ENCODE measurements at places on chromosomes 11 and 22.
A peak's percentile ranks its signal among the peaks of the same experiment; 100 is the strongest.

DNA sequence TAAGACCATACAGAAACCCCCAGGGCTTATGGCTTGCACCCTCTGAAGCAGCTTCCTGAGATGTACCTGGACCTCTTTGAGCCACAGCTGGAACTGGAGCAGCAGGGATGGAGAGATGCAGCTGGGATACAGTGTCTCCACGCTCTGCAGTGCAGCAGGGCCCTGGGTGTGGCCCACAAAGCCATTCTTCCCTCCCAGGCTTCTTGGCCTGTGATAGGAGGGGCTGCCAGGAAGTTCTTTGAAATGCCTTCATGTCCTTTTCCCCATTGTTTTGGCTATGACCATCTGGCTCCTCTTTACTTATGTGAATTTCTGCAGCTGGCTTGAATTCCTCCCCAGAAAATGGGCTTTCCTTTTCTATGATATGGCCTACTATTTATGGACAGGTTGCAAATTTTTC is 37.1 kb upstream of the RAB38 start:
- DNase-seq = no peak

DNA sequence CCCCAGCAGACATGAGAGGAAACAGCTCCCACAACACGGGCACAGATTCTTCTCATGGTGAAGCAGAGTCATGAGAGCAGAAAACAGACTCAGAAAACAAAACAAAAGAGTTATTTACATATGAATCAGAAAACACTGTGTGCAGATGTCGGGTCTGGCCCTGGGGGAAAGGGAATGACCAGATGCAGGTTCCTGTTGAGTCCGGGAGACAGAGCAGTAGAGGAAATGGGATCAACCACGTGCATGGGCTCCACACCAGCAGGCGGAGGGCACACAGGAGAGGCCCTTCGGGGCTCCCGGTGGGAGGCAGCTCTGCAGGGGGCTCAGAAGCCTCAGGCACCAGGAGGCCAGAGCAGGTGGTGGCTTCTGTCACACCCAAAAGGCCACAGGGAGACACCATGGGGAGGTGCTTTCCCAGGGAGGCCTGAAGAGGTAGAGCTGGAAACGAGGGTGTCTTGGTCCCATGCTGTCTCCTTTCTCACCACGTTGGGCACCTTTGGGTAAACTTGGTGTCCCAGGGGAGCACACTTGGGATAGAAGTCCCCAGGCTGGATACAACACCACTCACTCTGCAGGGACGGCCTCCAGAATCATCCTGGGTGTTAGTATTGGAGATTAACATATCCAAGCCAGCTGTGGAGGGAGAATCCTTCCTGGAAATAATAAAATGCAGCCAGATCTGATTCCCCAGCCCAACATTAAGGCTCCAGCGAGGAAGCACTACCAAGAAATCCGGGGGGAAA is 764.7 kb downstream of the BRD1 start:
- DNase-seq = no peak

DNA sequence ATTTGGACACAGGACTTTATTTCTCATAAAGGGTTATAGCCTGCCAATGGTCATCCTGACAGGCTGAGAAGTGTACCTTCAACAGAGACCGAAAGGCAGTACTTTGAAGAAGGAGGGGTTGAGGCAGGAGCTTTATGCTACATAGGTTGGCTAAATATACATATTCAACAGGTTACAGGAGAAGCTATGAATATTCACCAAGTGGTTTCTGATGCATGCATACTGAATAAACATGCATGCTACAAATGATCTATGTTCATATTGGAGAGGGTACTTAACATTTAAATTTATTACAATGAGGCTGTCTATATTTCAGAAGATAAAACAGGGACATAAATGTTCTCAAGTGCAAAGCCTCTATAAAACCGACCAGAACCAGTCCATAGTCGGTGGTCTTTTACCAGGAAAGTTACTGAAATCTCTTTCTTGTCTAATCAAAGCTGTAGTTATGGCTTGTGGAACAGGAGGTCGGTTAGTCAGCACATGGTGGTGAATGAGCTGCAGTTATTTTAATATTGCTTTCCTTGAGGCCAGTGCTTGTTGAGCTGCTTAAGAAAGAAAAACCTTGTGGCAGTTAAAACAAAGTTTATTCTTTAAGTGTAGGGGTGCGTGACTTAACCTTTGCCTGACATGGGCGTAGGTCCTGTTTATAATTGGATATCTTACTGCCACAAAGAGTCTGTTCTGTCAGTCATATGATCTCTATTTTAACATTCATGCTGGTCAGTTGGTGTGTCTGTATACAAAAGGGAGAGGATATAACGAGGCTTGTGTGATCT is 19.5 kb downstream of the CNTF start:
- DNase-seq = no peak

DNA sequence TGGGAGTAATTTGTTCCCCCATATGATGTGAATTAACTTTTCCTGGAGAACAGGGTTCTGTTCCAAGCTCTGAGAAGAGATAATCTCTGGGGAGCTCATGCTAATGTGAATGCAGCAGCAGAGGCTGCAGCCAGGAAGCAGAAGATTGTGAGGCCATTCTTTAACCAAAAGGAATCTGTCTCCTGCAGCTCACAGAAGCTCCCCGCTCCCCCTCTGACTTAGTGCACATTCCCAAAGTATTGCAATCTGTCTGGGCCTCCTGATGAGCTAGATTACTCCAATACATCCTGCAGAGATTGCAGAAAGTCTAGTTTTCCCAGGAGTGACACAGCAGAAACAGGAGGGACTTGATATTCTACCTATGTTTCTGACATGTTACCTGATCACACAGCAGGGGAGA is 420.6 kb upstream of the FAT3 start:
- DNase-seq = no peak

GRCh38 chr11:16607675-16608644 is 130.5 kb upstream of the C11orf58 start:
- no peak for DNase-seq

DNA sequence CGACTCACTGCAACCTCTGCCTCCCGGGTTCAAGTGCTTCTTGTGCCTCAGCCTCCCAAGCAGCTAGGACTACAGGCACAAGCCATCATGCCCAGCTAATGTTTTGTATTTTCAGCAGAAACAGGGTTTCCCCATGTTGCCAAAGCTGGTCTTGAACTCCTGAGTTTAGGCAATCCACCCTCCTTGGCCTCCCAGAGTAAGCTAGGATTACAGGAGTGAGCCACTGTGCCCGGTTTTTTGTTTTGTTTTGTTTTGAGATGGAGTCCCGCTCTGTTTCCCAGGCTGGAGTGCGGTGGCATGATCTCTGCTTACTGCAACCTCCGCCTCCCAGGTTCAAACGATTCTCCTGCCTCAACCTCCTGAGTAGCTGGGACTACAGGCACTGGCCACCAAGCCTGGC is 41.0 kb downstream of the CELF1 start:
- no peak for DNase-seq

DNA sequence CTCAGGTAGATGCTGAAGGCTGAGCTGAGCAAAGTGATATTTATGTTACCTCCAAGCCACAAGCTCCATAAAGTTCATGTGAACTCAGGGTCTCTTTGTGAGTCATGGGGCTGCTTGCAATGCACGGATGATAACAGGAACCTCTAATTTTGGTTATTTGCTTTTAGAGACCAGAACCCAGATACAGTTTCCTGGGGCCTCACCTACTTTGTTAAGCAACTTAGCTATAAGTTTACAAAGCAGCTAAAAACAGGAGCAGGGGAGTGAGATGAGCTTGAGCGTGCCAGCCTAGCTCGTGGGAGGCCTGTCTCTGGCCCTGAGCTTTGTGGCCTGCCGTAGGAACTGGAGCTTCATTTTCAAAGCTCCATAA is 29.2 kb downstream of the SREBF2 start:
- no peak for DNase-seq

- no peak for DNase-seq
These were observed 30.8 kb downstream of the CCDC90B start for GRCh38 chr11:83255366-83255765.

DNA sequence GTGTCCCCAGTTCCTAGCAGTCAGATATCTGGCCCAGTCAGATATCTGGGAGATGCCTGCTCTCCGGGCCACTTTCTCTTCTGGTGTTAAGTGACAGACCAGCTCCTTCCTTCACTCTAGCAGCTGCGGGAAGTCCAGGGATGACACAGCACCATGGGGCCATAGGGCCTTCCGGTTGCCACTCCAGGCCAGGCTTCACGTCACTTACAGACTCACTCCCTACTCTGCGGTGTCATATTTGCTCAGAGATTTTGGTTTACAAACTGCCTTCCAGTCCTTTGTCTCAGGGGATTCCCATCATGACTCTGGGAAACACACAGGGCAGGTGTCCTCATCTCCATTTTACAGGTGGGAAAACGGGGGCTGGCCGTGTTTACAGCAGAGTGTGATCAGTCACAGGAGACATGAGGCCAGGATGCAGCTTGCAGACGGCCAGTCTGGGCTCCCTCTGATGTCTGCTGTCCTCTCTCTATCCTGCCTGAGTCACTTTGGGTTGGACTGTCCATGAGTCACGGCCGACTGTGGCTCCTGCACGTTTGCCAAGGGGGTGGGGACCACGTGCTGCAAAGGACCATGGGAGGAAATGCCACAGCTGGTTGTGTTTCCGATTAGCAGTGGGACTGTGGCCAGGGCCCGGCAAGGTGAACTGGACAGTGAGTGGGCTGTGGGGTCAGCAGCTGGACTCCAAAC is 8.2 kb upstream of the TBC1D22A start:
- no peak for DNase-seq

DNA sequence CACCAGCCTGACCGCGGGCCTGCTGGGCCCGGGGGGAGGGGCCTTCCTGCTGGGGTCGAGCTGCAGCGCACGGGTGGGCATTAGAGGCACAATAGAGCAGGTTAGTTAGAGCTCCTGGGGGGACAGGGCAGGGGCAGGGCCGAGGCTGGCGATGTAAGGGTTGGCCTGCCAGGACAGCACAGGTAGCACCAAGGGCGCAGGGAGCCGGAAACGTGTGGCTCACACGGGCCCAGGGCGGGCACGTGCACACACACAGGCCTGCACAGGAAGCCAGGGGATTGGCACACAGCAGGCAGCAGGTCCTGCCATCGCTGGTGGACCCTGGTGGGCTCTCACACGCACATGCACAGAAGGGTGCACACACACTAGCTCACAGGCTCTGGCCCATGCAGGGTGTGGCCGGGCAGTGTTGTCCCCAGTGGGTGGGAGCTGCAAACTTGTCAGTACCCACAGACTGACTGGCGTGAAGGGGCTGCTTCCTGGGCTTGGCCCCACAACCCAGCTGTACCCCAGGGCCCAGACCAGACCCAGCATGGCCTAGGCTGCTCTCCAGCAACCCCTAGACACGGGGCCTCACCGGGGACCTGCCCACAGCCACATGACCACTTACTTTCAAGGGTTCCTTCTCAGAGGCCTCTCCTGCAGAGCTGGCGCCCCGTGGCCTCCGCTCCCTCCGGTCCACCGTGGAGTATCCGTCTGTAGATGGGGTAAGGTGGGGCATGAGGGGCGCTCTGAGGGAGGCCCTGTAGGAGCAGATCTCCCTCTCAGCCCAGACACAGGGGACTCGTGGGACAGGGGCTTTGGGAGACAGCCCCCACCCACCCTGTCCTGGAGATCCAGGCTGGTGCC is 29.9 kb upstream of the TXNRD2 start:
- no peak for DNase-seq

DNA sequence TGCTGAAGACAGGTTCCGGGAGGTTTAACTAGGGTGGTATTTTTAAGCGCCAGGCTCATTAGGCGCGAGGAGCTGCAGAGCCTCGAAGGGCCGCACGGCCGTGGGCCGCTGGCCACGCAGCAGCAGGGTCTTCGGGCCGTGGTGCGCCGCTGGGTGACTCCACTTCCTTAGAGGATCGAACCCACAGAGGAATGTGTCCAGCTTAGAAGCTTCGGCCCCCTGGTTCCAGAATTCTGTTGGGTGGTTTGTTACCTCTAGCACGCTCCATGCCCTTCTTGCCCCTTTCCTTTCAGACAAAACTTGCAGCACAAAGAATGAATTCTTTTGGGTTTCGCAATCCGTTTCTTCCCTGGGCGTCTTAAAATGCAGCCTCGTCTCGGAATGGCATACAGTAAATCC is 773 bp upstream of the PATL1 start:
- DNase-seq = no peak

DNA sequence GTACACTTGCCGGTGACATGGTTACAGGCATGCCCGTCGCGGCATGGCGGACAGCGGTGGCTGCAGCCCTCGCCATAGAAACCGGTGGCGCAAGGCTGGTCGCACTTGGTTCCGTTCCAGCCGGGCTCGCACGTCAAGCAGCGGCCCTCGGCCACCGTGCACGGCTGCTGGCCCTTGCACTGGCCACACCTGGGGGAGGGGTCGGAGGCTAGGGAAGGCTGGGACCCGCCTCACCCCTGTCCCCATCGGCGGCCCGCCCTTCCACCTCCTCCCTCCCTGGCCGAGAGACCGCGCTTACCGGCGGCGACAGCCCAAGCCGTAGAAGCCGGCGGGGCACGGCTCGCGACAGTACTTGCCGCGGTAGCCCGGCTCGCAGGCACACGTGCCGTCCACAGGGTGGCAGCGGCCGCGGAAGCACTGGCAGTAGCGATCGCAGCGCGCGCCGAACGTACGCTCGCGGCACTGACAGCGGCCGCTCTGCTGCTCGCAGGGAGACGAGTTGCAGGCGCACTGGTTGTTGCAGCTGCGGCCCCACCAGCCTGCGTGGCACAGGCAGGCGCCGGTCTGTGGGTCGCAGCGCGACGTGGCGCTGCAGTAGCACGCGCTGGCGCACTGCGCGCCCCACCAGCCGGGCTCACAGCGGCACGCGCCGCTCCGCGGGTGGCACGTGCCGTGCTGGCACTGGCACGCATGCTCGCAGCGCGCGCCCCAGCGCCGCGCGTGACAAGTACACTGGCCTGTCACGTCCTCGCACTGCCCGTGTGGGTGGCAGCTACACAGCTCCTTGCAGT is 6.7 kb downstream of the SCARF2 start:
- DNase-seq = peak; percentile 30

GRCh38 chr11:122951211-122951610 is 30.4 kb downstream of the BSX start:
- DNase-seq = no peak

DNA sequence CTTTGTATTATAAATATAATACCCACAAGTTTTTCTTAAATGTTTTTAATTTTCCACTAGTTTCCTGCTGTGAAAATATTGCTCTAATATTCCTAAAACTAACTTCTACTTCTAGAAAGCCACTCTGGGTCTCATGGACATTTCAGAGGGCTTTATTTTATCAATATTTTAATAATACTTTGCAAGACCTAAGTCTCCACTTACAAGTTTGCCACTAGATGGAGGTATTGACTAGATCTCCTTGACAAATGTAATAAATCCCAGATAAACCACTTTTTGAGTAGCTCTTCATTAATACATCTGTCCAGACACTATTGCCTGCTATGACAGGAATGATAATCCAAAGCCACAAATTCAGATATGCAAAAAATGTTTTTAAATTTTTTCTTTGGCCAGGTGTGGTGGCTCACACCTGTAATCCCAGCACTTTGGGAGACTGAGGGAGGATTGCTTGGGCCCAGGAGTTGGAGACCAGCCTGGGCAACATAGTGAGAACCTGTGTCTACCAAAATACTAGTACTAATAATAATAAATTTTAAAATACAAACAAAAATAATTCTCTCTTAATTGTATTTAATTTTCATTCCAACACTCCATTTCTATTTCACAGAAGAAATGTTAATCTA is 3.5 kb upstream of the ACAT1 start:
- no peak for DNase-seq

- no peak for DNase-seq
These were observed 12.3 kb downstream of the AMOTL1 start for GRCh38 chr11:94780432-94780831.

GRCh38 chr11:1741741-1742140 is 8.7 kb downstream of the IFITM10 start:
- DNase-seq = no peak

Data from stimulated activated CD8-positive, alpha-beta memory T cell treated with anti-CD3 and anti-CD28 coated beads, Interleukin-2, amount 100 ng/mL, for 1 hour (primary cell).